RPMI7951 (cell line): ENCODE measurements at places on chromosomes 12 and 14. TPM values are rescaled to one million over a fixed set of nuclear protein-coding genes. Genes with fewer than 3 reads are reported as not detected.

The ETFRF1 gene
- 25.8 and 33.6 TPM in 2 replicates for total RNA-seq

The PTPRB gene
- 3.8 and 4.5 TPM in 2 replicates for total RNA-seq

The NELL2 gene
- under 0.01 and 1.1 TPM in 2 replicates for total RNA-seq

The NOXRED1 gene
- total RNA-seq = not detected in 2 replicates

The PMCH gene
- not detected in 2 replicates for total RNA-seq

The ALX1 gene
- 13.4 and 18.6 TPM in 2 replicates for total RNA-seq

The SOAT2 gene
- total RNA-seq = not detected in 2 replicates

The CLEC2B gene
- 53.2 and 59.1 TPM in 2 replicates for total RNA-seq

The FAM90A1 gene
- total RNA-seq = not detected in 2 replicates

The LPAR5 gene
- total RNA-seq = not detected in 2 replicates

The MSRB3 gene
- 25.7 and 27.7 TPM in 2 replicates for total RNA-seq

The TGM1 gene
- total RNA-seq = 0.60 and 0.78 TPM in 2 replicates
